ENCODE measurements at places on chromosomes 7 and 10.

DNA sequence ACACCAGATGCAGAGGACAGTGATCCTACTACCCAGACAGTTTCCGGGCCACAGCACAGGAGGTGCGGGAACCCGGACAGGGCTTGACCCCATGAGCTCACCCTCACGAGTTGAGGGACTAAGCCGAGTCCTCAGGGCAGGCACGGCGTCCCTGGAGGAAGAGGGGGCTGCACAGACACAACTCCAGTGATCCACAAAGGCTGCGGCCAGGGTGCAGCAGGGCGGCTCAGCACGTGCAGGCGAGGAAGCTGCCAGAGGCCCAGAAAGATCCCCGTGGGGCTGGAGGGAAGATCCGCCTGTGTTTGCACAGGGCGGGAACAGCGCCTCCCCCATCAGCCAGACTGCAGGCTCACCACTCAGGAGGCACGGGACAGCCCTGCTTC lies 45.9 kb upstream of the TMEM72 start:
- no peak for DNase-seq

DNA sequence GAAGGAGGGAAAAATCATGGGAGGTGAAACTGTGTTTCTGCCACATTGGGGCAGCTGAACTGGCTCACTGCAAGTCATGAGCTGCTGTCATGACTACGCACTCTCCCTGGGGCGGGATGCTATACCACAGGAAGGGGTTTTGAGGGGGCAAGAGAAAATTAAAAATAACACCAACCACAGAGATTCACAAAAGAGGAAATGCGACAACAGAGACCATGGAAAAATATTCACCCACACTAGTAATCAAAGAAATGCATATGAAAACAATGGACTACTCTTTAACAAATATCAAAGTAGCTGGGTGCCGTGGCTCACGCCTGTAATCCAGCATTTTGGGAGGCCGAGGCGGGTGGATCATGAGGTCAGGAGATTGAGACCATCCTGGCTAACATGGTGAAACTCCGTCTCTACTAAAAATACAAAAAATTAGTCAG lies 65.2 kb upstream of the TM9SF3 start:
- DNase-seq: no peak

- peak; percentile 62 for DNase-seq
Measured at GRCh38 chr10:11178606-11179515, 161.2 kb downstream of the CELF2 start.

DNA sequence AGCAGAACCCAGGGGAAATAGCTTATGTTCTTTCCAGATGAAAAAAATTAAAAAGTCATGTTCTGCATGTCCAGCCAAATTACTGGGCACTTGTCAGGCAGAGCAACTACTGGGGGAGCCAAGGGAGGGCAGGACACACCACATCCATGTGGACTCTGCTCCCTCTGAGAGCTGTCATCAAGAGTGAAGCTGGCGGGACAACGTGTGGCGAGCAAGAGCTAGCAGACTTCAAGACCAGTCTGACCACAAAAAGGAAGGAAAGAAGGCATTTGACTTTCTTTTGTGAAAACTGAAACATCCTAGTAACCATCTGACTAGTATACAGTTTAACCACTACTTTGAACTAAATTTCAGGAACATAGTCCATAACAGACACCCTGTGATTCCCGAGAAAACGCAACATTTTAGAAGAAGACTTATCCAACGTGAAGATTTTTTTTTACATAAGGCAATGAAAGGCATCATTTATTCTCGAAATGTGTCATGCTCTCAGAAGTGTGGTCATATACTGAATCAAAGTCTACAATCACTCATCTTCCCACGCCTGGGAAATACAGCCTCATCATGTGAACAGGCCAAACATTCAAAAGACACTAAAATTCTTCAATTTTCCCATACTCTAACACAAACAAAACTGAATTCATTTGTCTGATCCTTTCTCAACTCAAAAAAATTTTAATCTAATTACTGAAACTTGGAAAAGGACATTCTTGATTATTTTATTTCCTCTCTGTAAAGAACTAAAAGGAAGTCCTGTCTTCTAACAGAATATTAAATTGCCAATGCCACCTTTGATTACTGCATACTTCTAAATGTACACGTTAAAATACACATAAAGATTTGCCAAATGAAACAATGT lies 15.5 kb downstream of the CYTH3 start:
- no peak for DNase-seq

All from activated T-cell treated with anti-CD3 and anti-CD28 coated beads for 1 hour (primary cell).